Motor neuron (in vitro differentiated cells): ENCODE measurements at places on chromosomes 2 and 18. TPM values are rescaled to one million over a fixed set of nuclear protein-coding genes. Genes with fewer than 3 reads are reported as not detected.

Gene RAMP1
- 1.5 and 3.7 TPM in 2 replicates for total RNA-seq

Gene THADA
- total RNA-seq, result 27.6 and 28.3 TPM in 2 replicates

DNA sequence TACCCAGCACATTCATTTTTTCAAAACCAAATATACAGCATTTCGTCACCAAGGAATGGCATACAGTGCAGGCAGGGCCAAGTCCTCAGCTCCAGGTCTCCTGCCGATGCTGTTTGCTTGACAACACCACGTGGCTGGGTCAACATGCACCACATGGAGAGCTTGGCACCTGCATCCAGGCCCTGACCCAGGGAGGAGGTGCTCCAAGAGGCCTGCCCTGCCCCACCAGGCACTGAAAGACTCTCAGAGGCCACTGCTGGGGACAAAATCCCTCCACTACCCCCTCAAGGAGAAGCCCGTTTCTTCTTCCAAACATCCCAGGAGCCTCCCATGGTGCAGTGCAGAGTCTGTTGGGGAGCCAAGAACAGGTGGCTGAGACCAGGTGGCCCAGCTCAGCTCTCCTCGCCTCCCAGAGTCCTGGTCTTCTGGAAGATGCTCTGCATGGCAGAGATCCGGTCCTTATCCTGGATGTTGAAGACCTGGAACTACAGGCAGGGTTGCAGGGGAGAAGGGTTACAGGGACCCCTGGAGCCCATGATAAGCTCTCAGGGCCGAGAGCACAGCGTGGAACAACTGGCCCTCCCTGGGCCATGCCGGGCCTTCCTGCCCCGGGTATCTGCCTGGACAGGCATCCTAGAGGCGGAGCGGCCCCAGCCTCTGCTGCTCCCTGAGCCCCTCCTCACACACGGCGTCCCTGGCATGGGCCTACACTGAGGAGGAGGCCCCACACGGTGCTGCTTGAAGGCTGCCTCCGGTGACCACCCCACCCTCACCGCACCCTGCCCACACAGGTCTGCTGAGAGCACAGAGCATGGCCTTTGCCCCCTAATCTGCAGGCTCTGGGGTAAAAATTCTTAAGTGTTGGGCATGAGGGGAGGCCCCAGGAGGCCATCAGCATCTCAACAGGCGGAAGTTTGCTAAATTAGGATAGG lies 9.0 kb downstream of the MAB21L4 start:
- ATAC-seq, result peak; percentile 18

- ATAC-seq, result peak; percentile 75
Observed at GRCh38 chr2:135530313-135531230, at the start of gene ZRANB3. TSS of gene ZRANB3 (minus strand) at chr2:135531218.

DNA sequence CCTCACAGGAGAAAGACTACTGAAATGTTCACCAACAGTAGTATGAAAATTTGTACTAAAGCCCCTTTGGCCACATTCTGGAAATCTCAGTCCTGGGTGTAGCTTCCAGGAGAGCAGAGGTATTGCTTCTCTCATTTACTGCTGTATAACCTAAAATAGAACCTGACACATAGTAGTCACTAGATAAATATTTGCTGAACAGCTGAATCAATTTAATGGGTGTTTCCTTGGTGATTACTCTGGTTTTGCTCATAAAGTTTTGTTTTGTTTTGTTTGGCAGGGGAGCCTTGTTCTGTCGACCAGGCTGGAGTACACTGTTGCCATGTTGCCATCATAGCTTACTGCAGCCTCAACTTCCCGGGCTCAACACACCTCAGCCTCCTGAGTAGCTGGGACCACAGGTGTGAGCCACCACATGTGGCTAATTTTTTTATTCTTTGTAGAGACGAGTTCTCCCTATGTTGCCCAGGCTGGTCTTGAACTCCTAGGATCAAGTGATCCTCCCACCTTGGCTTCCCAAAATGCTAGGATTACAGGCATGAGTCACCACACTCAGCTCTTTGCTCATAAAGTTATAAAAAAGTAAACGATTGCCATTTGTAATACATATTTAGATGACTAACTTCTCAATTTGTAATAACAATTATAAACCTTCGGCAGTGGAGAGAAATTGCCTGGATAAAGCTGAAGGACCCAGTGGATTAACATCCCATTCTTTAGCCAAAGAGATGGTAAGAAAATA lies 11.5 kb upstream of the PARD3B start:
- no peak for ATAC-seq

DNA sequence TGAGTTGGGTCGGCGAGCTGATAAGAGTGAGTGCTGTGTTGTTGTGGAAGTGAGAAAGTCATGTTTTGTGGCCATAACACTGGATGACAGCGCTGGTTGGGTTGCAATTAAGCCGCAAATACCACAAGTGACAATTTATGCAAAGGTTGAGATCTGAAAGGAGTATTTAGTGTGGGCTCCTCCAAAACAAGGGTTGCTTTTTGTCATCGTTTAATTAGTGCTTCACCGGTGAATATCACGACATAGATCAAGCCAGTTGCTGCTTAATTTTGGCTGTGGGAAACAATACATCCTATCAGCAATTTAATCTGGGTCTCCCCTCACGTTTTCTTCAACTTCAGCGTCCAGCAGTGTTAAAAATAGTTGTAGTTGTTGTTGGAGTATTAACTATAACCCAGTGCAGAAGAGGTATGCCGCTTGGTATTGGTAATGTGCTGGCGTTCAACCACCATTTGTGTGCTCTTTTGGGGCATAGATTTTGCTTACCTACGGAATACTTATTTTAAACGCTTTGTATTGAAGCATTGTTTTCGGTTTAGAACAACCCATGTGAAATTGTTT lies 662 bp downstream of the ACVR2A start:
- ATAC-seq, result no peak

- ATAC-seq, result peak; percentile 82
Observed at GRCh38 chr18:36297417-36298125, at the start of gene FHOD3. TSS of gene FHOD3 (plus strand) at chr18:36297713. CDS start at chr18:36297836, 123 bp downstream.

DNA sequence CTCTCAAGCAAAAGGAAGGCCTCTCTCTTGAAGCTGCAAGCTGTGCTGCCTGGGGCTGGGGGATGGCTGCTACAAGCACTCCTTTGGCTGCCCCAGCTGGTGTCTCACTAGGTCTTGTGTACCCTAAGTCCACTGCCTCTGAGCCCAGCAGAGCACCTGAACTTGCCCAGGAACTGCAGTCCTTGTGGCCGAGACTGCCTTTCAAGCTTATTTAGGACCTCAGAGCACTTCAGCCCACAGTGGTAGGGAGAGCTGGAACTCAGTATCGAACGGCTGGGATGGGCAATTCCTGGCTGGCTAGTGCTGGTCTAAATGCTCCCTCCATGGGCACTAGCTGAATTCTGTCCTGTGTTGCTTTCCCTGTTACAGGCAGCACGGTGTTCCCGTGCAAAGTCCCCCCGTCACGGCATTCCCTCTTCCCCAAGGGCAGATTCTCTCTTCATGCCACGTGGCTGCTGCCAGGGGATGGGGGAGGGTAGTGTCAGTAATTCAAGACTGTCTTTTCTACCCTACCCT lies 25.9 kb downstream of the STPG4 start:
- ATAC-seq, result no peak

DNA sequence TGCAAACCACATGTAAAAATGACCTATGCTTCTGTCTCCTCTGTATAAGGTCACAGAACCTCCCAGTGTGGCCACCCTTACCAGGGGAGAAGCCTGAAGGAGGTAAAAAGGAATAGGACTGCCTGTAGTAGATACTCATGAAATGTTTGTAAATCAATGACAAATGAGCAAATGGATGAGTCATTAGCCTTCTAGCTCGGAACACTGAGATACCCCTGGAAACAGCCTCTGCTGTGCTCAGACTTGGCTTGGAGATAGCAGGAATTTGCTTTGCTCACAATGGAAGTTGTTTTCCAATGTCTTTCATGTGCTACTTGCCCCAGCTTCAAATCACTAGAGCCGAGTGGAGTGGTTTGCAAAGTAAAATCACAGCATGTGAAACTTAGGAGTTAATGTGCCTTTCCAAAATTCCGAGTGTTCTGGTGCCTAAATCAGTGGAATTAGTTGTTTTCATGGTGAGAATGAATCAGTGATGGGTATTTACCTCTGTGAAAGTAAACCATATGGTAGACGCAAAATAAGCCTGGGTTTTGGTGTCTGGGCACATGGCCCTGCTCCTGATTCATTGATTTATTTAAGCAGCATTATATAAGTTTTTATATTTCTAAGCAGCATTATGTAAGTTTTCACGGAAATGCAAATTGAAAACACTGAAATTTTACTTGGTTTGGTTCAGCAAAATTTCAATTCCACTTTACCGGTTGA lies 154.0 kb upstream of the MAP3K20 start:
- ATAC-seq, result peak; percentile 36
